Kidney (tissue), 22 donors: ENCODE measurements at places on chromosomes 1 and 21.
A peak's percentile ranks its signal among the peaks of the same experiment; 100 is the strongest.

- no peaks in the 10 kb centered on the region for H3K36me3 ChIP-seq
- H3K4me1 ChIP-seq = no peaks in the 10 kb centered on the region
- H3K27me3 ChIP-seq = no peaks in the 10 kb centered on the region
- no peak overlapping the region for H3K4me3 ChIP-seq
Measured at GRCh38 chr1:160858097-160858496, 4.6 kb downstream of the CD244 start.

DNA sequence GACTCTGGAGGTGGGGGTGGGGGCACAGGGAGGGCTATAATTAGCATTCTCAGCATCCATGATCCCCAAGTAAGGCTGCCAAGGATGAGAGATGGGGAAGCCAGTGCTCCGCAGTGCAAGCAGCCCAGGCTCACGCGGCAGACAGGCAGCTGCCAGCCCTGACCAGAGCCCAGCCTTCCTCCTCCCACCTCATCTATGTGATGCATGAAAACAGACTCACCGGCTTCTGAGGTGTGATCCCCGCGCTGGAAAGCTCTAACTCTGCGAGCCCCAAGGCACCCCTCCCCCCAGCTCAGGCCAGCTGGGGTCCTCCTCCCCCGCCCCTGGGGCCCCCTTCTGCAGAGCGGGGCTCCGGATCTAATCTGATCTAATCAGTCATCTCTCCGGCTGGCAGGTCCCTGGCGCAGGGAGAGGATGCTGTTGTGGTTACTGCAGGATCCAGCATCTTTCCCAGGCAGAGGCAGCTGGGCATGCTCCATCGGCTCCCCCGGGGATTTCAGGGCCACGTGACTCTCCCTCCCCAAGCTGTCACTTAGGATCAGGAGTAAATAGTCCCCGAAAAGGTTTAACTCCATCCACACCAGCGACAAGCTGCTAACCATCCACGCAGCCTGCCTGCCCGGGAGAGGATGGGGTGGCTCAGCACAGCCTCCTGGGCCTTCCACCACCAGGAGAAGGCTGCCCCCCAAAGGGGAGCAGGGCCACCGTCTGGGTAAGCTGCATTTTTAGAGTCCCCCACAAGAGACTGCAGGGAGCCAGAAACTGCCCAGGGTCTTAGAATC lies at the start of gene PLEKHA6:
PLEKHA6 (minus strand) TSS at position 456 of the 782 bp plus-strand sequence. CDS start 86,202 bp downstream, outside the sequence.
- peaks cover 8% of the 10 kb centered on the region for H3K4me1 ChIP-seq
- no peak within 1 kb of the TSS for H3K4me3 ChIP-seq
- peak; percentile 87 for DNase-seq
- no peaks in the 10 kb centered on the region for H3K36me3 ChIP-seq
- no peak within 1 kb of the TSS for H3K27ac ChIP-seq

GRCh38 chr1:35883635-35884101 lies 659 bp downstream of the AGO1 start:
- peak overlapping the region; percentile 28 for H3K27ac ChIP-seq
- peak; percentile 72 for DNase-seq
- no peaks in the 10 kb centered on the region for H3K4me1 ChIP-seq
- no peaks in the 10 kb centered on the region for H3K27me3 ChIP-seq
- peak overlapping the region; percentile 100 for H3K4me3 ChIP-seq
- H3K36me3 ChIP-seq = no peaks in the 10 kb centered on the region

DNA sequence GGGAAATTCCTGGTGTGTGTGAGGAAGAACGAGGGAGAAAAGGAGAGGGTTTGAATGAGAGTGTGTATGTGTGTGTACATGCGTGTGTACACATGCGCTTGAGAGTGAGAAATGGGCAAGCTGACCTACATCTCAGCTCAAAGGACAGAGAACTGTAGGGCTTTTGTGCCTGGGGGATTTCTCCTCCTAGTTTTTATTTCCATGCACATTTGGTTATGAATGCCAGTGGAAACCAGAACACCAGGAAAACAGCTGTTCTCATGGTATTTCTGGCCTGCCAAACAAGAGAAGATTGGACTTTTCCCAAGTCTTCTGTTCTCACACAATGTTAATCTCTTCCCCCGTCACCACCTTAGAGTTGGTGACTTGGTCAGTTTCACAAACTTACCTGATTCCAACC lies 45.2 kb downstream of the SLC44A3 start:
- H3K27ac ChIP-seq = peak overlapping the region; percentile 92
- H3K36me3 ChIP-seq = no peaks in the 10 kb centered on the region
- no peak for DNase-seq
- peak overlapping the region; percentile 12 for H3K4me3 ChIP-seq
- peaks cover 13% of the 10 kb centered on the region for H3K4me1 ChIP-seq

DNA sequence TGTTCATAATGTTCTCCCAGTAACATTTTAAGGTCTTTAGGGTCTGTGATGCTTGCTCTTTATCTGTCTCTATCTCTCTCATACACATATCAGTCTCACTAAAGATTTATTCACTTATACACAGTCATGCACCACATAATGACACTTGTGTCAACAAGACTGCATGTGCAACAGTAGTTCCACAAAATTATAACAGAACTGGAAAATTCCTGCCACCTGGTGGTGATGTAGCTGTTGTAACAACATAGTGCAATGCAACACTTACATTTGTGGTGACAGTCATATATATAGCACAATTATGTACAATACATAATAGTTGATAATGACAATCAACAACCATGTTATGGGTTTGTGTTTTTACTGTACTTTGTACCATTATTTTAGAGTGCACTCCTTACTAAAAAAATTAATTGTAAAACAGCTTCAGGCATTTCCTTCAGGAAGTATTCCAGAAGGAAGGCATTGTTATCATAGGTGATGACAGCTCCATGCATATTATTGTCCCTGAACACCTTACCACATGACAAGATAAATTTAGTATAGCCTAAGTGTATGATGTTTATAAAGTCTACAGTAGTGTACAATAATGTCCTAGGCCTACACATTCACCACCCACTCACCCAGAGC lies 8.1 kb downstream of the TDRD5 start:
- no peak overlapping the region for H3K4me3 ChIP-seq
- no peak overlapping the region for H3K27ac ChIP-seq
- no peak for DNase-seq
- H3K4me1 ChIP-seq = no peaks in the 10 kb centered on the region
